Endothelial cell of umbilical vein (primary cell): ENCODE measurements at places on chromosomes 7 and 10. TPM values are rescaled to one million over a fixed set of nuclear protein-coding genes. Genes with fewer than 3 reads are reported as not detected.

CAMK2B gene
- total RNA-seq, result 1.4 and 1.6 TPM in 2 replicates

SLC29A4 gene
- 5.2 and 6.4 TPM in 2 replicates for total RNA-seq

CTAGE4 gene
- 0.30 TPM in 1 of 2 replicates, not detected in the other for total RNA-seq

HOXA3 gene
- total RNA-seq, result 12.0 and 14.0 TPM in 2 replicates

CALHM1 gene
- not detected in 2 replicates for total RNA-seq

NXPH1 gene
- total RNA-seq, result not detected in 2 replicates

PDE6C gene
- not detected in 2 replicates for total RNA-seq

MRC1 gene
- 0.12 and 0.13 TPM in 2 replicates for total RNA-seq

MMD2 gene
- total RNA-seq, result not detected in 2 replicates

BMPER gene
- total RNA-seq, result 0.13 and 0.32 TPM in 2 replicates

GARIN1A gene
- 2.1 and 3.6 TPM in 2 replicates for total RNA-seq

C7orf57 gene
- not detected in 2 replicates for total RNA-seq

XRCC2 gene
- total RNA-seq, result 8.5 and 8.8 TPM in 2 replicates
